ENCODE measurements at places on chromosomes 13 and 19.

- DNase-seq, result no peak
Measured at GRCh38 chr13:43303033-43303729, 279.8 kb downstream of the DNAJC15 start.

- DNase-seq, result peak; percentile 87
Measured at GRCh38 chr13:32427852-32428580, at the start of gene N4BP2L1. TSS of gene N4BP2L1 (minus strand) at chr13:32428130. CDS start at chr13:32428082, 48 bp downstream.

GRCh38 chr19:34493038-34493648 lies 11.6 kb downstream of the WTIP start:
- no peak for DNase-seq

- no peak for DNase-seq
Measured at GRCh38 chr13:82116422-82116989, 1765.8 kb downstream of the SLITRK1 start.

DNA sequence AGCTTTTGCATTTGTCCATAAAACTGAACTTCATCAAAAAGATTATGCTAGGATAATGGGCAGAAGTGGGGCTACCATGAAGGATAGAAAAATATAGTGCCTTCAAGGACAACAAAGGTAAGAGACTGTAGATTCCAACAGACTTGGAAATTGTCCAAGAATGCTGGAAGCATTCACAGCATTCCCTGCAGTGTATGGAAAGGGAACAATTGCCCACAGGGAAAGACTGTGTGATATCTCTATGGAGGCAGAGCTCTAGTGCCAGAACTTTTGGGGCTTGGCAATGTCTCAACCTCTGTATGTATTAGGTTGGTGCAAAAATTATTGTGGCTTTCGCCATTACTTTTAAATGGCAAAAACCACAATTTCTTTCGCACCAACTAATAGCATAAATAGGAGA lies 1598.8 kb upstream of the MIR17HG start:
- DNase-seq, result no peak

DNA sequence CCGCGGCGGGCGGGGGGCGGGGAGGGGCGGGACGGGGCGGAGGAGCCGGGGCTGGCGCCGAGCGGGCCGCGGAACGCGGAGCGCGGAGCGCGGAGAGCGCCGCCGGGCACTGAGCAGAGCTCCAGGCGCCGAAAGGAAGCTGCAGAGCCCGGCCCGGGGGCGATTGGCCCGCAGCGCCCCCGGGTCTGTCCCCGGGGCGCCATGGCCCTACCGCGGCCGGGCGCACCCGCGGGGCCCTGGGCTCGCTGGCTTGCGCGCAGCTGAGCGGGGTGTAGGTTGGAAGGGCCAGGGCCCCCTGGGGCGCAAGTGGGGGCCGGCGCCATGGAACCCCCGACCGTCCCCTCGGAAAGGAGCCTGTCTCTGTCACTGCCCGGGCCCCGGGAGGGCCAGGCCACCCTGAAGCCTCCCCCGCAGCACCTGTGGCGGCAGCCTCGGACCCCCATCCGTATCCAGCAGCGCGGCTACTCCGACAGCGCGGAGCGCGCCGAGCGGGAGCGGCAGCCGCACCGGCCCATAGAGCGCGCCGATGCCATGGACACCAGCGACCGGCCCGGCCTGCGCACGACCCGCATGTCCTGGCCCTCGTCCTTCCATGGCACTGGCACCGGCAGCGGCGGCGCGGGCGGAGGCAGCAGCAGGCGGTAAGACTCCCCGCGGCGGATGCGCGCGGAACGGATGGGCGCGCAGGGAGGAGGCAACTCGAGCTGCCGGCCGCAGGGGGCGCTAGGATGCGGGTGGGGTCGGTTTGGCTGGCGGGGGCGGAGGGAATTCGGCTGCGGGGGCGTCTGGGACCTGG lies at the start of gene PDE4A:
TSS of gene PDE4A (plus strand) at position 95 of the 796 bp plus-strand sequence. CDS start at position 322, 227 bp downstream.
- no peak for DNase-seq

- DNase-seq, result peak; percentile 64
Measured at GRCh38 chr19:6773323-6773931, 919 bp downstream of the VAV1 start.

GRCh38 chr19:33988601-33989000 lies 183.7 kb upstream of the LSM14A start:
- no peak for DNase-seq

- no peak for DNase-seq
Measured at GRCh38 chr13:42320375-42320787, 48.4 kb downstream of the AKAP11 start.

- DNase-seq, result no peak
Measured at GRCh38 chr13:53411463-53411862, 382.9 kb downstream of the OLFM4 start.

DNA sequence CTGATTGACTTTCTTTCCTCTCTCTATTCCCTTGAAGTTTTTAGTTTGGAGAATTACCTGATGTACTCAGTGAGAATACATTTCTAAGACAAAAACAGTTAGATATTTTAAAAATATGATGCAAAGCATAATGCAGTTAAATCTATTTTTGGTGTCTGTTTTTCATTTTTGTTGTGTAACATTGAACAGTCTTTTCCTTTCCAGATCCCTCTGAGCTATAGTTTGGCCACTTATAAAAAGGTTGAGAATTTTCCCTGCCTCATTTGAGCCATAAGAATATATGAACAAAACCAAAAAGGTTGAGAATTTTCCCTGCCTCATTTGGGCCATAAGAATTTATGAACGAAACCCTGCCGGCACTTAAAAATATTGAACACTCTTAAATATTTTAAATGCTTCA lies 57.0 kb upstream of the IPO5 start:
- DNase-seq, result no peak

GRCh38 chr19:18999896-19000620 lies 33.3 kb downstream of the SUGP2 start:
- DNase-seq, result no peak

GRCh38 chr19:9586764-9587163 lies 2.5 kb upstream of the ZNF121 start:
- DNase-seq, result peak; percentile 24

GRCh38 chr13:107742544-107742943 lies 472.8 kb downstream of the LIG4 start:
- no peak for DNase-seq

GRCh38 chr19:33385956-33386355 lies 12.4 kb downstream of the CEBPG start:
- DNase-seq, result no peak

- DNase-seq, result no peak
Measured at GRCh38 chr19:8355631-8356402, 8.1 kb upstream of the ANGPTL4 start.

GRCh38 chr19:16274447-16274846 lies 50.2 kb upstream of the KLF2 start:
- no peak for DNase-seq

DNA sequence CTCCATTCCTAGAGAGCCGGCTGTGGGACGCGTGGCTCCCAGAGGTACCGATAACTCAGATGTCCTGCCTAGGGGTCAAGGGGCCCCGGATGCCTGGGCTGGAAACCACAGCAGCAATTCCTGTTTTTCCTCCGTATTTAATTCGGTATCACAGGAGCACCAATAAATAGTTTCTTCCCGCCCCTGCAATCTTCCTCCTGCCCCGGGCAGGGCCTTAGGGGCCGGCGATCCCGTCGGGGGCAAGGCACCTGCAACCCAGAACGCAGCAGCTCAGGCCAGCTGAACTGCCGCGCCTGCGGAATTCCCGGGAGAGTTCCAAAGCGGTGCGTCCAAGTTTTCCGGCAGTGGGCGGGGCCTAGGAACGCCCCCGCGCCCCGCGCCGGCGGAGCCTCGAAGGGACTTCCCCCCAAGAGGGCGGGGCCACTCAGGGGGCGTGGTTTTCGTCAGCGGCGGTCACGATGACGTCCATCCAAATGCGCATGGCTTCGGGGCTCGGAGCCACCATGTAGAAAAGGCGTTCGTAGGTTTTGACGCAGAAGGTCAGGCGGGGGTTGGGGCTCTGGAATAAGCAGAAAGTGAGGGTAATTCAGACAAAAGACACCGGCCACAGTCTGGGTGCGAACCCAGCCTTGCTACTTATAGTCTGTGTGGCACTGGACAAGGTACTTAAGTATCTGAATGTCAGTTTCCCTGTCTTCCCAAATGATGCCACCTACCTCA lies 9.7 kb upstream of the LYPD3 start:
- no peak for DNase-seq

- peak; percentile 77 for DNase-seq
Measured at GRCh38 chr13:109131698-109132257, 502.4 kb downstream of the MYO16 start.

GRCh38 chr19:21463449-21464105 lies 41.8 kb upstream of the ZNF429 start:
- DNase-seq, result no peak

DNA sequence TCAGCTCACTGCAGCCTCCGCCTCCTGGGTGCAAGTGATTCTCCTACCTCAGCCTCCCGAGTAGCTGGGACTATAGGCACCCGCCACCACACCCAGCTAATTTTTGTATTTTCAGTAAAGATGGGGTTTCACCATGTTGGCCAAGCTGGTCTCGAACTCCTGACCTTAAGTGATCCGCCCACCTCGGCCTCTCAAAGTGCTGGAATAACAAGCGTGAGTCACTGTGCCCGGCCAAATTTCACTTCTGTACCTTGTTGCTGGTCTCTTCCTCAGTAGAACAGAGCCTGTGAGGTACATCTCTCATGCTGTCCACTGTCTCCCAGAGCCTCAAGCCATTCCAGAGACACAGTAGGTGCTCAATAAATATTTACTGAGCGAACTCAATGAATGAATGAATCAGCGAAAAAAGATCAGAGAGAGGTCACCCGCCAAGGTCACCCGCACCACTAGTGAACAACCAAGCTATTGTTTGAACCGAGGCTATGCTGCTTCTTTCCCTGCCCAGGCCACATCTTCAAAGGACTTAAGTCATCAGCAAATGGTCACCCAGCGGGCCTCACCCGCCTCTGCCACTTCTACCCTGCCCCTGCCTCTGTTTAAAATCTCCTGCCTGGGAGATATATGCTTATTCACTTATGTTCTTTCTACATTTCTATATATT lies 9.3 kb downstream of the TMEM143 start:
- DNase-seq, result no peak

DNA sequence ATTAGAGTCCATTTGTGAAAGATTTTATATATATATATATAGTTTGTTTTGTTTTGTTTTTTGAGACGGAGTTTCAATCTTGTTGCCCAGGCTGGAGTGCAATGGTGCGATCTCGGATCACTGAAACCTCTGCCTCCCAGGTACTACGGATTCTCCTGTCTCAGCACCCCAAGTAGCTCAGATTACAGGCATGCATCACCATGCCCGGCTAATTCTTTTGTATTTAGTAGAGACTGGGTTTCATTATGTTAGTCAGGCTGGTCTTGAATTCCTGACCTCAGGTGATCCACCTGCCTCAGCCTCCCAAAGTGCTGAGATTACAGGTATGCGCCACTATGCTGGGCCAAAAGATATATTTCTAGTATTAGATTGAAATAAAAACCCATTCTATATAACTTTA lies 4.0 kb upstream of the ZNF701 start:
- no peak for DNase-seq

GRCh38 chr13:77386046-77386445 lies 59.2 kb upstream of the MYCBP2 start:
- no peak for DNase-seq

DNA sequence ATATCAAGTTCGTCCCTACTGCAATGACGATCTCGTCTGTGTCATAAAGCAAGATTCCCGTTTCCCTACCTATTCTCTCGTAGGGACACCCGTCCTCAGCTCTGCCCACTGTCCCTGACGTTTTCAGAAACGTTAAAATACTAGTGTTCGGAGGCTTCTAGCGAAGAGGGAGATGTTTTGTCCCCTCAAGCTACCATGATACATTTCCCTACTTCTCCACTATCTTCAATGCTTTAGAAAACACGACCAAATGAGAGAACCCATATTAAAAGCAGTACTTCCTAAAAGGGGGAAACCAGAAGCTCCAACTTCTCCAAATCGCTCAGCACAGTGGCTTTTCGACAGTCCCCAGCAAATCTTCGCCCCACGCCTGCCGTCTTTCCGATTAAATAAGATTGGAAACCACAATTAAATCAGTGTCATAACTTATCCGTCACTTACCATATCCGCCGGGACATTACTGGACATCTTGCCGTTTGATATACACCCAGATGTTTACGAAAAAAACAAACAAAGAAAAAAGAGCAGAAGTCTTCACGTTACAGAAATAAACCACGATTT lies 1.3 kb downstream of the UBL3 start:
- DNase-seq, result no peak

DNA sequence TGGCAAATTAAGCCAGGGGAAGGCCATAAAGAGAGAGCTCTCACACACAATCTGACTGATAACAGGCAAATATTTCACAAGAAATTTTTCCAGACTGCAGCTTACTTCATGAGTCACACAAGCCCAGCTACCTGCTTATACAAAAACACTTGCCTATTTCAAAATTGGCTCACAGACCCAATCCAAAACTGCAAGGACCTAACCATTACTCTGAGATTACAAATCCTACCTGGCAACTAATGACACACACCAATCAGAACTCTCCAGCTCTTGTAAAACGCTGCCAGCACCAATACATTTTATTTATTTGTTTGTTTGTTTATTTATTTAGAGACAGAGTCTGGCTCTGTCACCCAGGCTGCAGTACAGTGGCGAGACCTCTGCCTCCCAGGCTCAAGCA lies 18.1 kb upstream of the ZFP82 start:
- no peak for DNase-seq

- DNase-seq, result no peak
Measured at GRCh38 chr13:78036841-78037240, 118.2 kb upstream of the EDNRB start.

- DNase-seq, result no peak
Measured at GRCh38 chr19:17035842-17036424, 9.3 kb upstream of the CPAMD8 start.

DNA sequence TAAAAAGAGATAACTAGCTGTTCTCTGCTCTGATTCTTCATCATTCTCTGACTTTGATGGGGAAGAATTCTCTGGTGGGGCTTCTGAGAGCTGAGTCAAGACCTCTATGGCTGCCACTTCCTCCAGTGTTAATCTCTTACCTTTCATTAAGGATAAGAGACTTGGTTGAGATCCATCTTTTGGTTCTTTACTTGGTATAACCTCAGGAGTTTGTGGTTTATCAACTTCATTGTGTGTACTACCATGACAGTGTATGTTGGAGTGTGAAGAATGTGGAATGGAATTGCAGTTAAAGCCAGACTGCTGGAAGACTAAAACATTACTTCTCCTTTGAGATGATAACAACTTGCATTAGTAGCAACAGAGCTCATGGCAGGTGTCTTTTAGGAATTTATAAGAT lies 222.0 kb downstream of the SLITRK5 start:
- no peak for DNase-seq

DNA sequence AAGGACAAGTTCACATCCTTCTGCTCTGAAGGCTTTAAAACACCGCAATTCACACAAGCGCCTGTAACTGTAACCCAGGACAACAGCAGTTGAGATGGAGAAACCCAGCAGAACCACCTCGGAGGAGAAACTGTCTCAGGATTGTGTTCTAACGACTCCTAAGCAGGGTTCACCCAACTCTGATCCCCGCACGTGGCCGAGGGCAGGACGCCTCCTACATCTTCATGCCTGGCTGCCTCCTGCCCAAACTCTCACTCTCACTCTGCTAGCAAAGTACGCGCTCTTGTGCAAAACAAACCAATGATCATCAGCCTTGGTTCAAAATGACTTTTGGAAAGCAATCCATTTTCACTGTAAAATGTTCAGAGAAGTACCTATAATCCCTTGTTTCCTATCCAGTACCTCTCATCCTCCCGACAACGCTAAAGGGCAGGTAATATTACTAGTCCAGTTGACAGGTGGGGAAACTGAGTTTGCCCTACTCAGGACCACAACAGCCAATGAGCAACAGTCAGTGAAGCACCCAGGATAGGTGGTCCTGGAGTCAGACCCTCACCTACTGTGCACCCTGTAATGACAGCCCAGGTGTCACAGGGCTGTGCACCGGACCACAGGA lies 25.6 kb downstream of the EPS15L1 start:
- DNase-seq, result peak; percentile 77

GRCh38 chr13:98239162-98240076 lies 62.4 kb upstream of the RNF113B start:
- no peak for DNase-seq

GRCh38 chr19:55301459-55302317 lies 17.9 kb downstream of the BRSK1 start:
- peak; percentile 59 for DNase-seq

Data from GM12878 (cell line).